Astrocyte of the hippocampus (primary cell): ENCODE measurements at places on chromosomes 13 and 19.

DNA sequence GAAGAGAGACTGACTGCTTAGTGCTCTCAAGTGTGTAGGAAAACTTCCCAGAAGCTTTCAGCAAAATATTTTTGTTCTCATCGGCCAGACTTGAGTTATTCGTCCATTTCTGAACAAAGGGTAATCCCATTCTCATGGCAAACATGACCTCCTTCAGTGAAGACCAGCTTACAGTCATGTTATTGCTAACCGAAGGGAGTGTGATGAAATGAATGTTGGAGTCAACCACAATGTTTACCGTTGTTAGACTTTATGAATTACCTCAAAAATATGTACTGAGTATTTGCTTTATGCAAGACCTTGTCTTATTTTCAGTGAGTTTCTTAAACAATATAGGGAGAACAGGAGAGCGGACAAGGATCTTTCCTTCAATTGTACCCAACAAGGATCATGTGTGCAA, 228.6 kb downstream of the LMO7 start:
- no peak for DNase-seq

DNA sequence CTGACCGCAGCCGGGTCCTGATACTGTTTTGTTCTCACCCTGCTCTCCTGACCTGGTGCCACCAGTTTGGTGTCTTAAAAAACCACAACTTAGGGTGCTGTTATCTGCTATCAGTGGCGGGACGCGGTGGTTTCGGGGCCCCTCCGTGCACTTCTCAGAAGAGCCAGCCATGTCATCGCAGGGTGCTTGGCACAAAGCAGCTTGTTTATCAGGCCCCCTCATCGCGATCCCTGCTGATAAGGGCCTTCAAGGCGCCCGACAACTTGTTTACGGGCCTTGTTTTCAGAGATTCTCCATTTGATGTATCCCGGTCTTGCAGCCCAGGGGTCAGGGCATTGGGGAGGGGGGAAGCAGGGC, 58.1 kb upstream of the KLF2 start:
- no peak for DNase-seq

DNA sequence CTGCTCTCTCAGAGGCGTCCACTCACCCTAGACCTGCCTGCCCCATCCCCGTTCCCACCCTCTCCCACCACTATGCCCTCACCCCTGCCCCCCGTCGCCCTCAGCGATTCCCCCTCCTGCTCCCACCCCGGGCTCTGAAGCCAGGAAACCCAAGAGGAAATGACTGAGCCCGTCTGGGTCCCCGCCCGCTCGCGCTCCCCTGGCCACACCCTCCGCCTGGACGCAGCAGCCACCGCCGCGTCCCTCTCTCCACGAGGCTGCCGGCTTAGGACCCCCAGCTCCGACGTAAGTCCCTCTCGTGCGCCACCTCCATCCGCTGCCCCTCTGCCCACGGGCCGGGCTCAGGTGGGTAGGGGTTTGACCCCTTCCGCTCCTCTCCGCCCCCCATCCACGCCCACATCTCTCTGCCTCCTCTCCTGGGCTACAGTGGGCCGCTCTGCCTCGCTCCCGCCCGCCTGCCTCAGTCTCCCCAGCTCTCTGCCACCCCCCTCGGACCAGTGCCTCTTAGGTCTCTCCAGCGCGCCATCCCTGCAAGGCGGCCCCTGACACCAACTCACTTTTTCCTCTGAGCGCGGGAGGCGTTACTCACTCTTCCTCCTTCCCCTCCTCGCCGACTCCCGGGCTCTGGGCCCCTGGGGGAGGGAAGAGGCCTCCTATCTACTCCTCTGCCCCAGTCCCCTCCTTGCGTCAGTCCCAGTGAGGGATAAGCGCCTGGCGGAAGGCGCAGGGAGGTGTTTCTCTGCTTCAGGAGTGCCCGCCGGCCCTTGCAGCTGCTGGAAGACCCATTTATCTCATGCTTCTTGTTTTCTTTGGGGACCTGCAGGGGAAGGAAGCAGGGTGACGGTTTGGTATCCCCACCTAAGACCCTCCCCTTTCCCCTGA, at the start of gene FXYD5:
Gene FXYD5, plus strand, starts transcription at position 211 of the 882 bp plus-strand sequence. CDS start 816 bp downstream, outside the sequence.
- peak; percentile 56 for DNase-seq

GRCh38 chr13:20940083-20940482, 37.5 kb upstream of the XPO4 start:
- DNase-seq = no peak

DNA sequence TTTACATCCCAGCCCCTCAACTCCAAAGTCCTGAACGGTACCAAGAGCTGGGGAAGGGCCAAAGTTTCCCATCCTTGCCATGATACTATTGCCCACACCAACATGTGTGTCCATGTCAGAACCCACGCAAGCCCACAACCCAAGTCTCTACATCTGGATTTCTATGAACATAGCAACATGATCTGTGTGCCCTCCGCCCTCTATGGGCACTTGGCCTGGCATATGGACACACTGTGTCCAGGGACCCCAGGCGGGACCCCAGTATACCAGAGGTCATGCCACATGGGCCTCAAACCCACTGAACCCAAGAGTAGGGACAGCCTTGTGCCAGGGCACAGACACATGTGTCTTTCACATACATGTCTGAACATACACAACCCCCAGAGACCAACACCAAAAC, 2.0 kb downstream of the LRFN1 start:
- DNase-seq = no peak

DNA sequence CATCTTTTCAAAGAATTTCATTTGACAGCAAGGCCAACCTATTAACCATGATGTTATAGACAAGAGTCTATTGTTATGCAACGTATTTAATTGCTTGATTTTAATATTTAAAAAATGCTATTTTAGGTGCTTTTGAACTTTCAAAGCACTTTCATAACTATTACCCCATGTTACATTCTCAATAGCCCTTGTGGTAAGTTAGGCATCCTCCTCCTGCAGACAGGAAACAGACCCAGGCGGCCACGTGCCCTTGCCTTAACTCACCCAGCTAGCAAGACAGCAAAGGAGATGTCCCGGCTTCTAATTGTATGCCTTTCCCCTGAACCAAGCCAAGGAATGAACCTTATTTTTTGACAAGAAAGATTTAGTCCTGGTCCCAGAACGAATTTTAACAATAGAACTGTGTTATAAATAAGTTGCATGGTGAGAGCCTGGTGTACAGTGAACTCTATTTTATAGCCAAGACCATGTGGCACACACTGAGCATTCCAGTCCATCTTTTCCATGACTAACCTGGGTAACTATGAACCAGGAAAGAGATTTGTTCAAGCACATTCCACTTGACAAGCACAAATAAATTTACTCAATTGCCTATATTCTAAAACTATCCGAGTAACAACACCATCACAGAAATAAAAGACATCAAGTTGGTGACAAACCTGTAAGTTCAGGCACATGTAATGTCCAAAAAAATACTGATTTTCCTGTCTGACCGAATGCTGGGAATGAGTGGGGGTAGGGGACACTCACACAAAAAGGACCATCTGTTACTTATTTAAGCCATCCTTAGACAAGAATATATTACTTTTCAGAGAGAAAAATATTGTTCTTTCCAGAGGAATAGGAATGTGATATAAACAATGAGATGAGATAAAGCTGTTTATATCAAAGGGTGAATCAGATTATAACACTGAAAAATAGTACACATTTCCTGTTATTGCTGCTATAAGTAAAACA, 163.0 kb downstream of the EFNB2 start:
- DNase-seq = peak; percentile 76

DNA sequence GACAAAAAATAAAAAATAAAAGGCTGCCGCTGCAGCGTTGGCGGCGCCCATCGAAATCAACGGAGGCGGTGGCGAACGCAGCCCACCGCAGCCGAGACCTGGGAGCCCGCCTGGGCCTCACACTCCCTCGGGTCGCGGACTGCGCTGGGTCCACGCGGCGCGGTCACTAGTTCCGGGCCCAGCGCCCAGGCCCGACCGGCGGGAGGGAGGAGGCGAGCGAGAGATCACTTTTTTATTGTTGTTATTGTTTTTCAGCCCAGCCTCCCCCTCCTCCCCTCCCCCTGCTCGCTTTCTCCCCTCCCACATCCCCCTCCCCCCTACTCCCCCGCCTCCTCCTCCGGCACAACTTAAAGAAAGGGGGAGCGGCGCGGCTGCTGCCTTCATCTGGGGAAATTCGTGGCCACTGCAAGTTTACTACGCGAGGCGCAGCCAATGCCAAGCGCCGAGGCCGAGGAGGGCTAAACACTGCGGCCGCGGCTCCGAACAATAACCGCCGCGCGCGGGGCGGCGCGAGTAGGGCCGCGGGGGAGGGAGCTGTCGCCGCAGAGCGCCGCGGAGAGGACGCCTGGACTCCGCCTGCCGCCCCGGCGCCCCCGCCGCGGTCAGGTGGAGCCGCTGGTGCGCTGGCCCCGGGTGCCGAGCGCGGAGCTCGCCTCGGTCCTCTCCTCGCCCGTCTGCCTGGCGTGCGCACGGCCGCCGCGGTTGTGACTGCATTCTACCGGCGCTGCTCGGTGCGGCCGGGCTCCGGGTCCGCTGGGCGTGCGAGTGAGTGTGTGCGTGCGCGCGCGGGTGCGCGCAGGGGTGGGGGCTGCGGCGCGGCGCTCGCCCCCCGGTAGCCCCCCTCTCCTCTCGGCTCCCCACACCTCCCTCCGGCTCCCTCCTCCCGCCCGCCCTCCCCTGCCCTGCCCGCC, 505 bp upstream of the ZIC2 start:
- peak; percentile 91 for DNase-seq

DNA sequence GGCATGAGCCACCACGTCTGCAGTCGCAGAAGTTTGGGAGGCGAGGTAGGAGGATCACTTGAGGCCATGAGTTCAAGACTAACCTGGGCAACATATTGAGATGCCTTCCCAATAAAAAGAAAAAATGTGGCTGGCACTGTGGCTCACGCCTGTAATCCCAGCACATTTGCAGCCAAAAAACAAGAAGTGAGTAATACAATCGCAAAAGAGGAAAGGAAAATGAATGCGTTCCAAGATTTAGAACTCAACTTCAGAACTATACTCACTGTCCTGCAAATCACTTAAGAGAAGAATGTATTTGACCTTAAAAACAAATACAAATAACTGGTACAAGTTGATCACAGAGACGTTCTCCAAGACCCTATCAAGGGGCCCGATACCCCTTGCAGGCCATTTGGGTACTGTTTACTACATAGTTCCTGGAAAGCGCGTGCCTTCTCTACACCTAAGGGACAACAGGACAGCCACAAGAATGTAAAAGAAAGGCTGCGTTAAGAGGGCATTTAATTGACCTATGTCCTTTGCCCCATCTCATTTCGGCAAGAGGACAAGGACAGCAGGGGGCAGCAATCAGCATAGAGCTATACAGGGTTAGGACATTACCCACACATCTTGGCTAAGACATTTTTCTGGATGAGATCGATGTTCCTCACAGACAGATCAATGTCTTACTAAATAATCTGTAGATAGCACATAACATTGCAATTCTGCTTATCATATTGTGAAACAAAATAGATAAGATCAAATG, 41.3 kb downstream of the FLT3 start:
- peak; percentile 12 for DNase-seq

- peak; percentile 90 for DNase-seq
Observed at GRCh38 chr19:14413693-14414181, 5.4 kb downstream of the DDX39A start.
